ENCODE measurements at places on chromosomes 16 and 17.

- DNase-seq, result no peak
Observed at GRCh38 chr17:74272731-74273201, 1.3 kb upstream of the DNAI2 start.

GRCh38 chr17:58121925-58122324 is 26.3 kb upstream of the OR4D1 start:
- no peak for DNase-seq

GRCh38 chr16:69365901-69366300 is 14.3 kb upstream of the TMED6 start:
- no peak for DNase-seq

- no peak for DNase-seq
Observed at GRCh38 chr17:17132746-17133145, 73.4 kb downstream of the PLD6 start.

GRCh38 chr16:15487336-15488284 is 53.2 kb downstream of the BMERB1 start:
- DNase-seq, result no peak

GRCh38 chr16:48310908-48311641 is 63.7 kb upstream of the ABCC11 start:
- no peak for DNase-seq

- DNase-seq, result peak; percentile 95
Observed at GRCh38 chr17:18257982-18258355, 569 bp downstream of the FLII start.

GRCh38 chr17:46158323-46159296 is 34.6 kb downstream of the KANSL1 start:
- no peak for DNase-seq

DNA sequence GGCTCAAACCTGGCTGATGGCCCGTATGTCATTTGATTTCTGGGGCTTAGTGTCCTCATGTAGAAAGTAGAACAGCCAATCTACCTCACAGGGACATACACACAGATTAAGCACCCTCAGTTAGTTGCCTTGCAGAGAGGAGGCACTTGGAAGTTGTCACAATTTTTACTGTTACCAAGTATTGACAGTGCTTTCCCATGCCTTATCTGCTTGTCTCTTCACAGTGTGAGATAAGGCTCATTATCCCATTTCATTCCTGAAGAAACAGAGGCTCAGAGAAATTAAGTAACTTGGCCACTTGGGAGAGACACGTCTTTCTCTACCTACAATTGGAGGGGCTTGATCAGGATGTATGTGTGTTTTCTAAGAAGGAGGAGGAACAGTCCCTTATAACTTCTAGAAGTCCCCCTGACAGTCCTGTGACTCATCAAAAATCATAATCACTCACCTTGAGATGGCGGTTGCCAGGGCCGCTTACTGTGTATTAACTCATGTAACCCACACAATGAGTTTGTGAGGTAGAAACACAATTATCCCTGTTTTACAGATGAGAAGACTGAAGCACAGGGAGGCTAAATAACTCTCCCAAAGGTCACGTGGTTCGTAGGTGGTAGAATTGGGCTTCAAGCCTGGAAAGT is 56.9 kb upstream of the LHX1 start:
- no peak for DNase-seq

- DNase-seq, result no peak
Observed at GRCh38 chr16:24232936-24233335, 23.2 kb upstream of the CACNG3 start.

DNA sequence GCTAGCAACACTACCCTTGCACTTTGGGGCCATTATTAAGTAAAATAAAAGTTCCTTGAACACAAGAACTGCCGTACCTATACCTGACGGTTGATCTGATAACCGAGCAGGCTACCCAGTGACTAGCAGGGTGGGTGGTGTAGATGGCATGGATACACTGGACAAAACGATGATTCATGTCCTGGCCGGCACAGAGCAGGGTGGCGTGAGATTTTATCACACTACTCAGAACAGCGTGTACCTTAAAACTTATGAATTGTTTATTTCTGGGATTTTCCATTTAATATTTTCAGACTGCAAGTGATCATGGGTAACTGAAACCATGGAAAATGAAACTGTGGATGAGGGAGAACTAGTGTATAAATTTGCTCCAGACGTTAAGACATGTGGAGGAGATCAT is 41.0 kb upstream of the MSI2 start:
- no peak for DNase-seq

GRCh38 chr17:58960068-58960467 is 146.6 kb downstream of the TRIM37 start:
- peak; percentile 62 for DNase-seq

DNA sequence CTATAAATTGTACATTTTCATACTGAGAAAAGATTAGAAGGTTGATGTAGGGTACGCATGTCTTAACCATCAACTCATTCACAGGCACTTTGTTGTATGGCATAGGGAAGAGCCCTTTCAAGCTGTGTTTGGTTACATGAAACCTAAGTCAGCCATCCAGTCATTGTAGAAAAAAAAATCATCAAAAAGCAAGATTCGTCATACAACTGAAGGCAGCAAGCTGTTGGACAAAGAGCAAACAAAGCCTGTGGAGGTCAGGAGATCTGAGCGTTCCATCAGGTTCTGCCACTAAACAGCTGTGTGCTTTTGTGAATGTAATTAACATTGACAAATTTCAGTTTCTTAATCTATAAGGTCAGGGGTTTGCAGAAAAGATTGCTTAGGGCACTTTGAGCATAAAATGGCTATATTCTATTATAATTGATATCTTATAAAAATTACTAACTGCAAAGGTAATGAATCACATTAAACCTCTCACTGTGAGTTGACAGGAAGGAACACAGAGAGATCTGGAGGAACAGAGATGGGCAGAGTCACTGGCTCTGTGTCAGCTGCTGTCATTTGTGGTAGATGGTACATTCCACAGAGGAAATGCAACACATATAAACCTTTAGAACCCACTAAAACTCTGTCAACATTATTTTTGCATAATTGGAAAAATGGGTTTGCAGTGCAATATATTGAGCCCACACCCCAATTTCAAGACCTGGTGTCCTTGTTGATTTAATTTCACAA is 66.3 kb upstream of the MYOCD start:
- DNase-seq, result no peak

DNA sequence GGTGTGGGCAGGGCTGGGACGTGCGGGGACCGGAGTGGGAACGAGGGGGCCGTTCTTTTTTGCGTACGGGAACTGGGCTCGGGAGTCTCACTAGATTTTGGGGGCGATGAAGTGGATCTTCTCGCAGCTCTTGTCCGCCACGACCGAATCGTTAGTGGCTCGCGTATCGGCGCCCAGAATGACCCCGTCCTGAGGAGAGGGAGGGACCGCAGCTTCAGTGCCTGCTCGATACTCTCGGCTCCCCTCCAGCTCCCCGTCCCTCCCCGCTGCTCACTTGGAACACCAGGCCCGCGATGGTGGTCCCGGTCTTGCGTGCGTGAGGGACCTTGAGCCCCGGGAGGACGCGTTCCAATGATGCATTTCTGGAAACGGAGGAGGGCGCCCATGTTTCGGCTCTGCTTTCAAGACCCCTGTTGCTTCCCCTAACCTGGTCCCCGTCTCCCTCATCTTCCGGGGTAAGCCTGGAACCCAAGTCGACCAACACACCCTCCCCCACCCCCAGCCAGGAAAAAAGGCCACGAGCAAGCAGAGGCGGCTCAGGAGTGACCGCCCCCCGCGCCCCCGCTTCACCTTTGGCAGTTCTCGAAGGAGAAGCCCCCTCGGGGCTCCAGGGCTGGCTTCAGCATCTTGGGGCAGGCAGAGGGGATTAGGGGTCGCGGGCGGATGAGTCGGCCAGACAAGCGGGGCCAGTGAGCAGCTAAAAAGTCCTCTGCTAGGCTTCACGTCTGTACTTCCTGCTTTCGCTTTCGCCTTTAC is at the start of gene PSMB10:
TSS of gene PSMB10 (minus strand) at position 727 of the 756 bp plus-strand sequence. CDS start at position 626, 101 bp downstream.
- DNase-seq, result no peak

DNA sequence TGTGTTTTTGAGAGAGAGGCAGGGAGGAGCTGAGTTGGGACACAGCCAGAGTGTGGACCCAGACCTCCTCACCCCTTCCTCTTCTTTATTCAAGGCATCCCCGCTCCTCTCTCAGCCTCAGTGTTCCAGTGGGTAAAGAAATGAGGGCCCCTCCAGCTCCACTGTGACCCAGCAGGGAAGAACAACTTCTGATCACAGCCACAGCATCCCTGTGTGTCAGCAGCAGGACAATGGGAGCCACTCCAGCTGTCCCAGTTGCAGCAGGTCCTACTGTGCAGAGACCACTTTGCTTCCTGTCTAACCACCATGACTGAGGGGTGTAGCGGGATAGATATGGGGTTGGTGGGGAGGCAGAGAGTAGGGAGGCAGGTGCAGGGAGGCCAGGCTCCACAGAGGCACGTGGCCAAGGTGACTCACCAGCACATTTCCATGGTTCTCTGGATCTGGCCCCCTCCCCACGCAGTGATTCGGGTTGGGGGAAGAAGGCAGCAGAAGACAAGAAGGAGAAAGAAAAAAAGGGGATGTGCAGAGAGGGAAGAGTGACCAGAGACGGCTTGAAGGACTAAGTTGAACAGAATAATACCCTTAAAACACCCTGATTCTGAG is 24.5 kb downstream of the PIK3R5 start:
- DNase-seq, result no peak

DNA sequence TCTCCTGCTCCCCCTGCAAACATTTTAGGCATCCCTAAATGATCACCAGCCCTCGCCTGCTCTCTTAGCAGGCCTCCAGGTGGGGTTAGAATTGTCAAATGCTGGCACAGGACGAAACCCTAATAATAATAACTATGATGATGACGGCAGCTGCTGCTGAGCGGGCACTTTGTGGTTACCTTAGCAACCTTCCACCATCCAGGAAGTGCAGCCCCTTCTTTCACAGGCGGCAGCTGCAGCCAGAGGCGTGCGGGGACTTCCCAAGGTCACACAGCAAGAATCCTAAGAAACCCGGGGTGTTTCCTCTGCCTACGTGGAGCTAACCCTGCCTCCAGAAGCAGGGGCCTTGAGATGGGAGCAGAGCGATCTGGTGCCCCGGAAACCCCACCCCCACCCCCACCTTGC is 22.4 kb upstream of the EIF1 start:
- DNase-seq, result peak; percentile 41

DNA sequence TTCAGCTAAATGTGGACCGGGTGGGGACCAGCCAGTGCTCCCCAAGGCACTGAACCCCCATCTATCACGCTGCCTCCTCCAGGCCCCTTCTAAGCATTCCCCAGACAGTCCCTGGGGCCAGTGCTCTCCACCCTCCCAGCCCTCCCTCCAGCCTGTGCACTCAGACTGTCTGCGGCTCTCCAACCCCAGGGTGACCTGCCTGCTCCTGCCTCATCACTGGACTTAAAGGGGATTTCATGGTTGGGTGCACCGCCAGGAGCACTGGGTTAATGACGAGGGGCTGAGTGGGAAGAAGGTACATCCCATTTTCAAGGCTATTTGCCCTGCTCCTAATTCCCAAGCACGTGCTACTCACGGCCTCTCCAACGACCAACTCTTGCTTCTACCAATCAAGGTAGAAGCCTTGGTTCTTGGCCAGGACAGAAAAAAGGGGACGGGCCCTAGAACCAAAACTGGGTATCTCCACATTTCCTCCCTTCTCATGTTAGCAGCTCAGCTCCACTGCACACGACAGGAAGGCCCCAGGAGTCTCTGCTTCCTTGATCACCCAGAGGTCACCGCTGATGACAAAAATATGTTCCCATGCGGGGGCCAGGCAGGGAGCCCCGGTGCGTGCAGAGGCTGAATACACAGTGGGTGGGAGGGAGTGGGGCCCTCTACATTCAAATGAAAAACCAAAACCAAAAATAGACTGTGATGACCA is 3.5 kb upstream of the ABR start:
- DNase-seq, result peak; percentile 55

DNA sequence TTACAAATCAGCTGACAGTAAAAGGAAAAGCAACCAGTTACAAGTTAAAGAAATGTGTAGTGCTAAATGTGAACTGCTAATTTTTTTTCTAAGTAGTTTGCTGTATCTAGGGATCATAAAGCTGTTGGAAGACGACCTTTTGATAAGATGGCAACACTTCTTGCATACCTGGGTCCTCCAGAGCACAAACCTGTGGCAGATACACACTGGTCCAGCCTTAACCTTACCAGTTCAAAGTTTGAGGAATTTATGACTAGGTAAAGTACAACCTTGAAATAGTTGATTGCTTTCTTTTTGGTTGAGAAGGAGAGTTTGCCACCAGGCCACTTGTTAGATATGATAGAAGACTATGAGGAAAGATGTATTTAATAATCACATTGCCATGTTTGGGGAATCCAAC is 35.4 kb downstream of the OMG start:
- no peak for DNase-seq

DNA sequence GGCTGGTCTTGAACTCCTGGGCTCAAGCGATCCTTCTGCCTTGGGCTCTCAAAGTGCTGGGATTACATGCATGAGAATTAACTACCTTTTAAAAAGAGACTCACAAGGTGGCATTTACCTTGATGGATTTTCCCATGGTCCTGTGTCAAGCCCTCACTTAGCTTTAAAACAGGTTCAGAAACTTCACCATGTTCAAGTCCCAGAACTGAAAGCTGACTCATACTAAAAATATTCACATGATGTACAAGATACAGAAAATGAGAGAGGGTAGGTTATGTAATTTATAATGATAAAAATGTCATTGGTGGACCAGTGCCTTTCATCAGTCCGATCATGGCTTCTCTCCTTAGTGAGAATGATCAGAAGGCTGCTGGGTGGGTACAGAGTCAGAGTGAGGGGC is 4.3 kb upstream of the AKAP1 start:
- no peak for DNase-seq

- DNase-seq, result peak; percentile 89
Observed at GRCh38 chr17:65055708-65056638, 567 bp downstream of the GNA13 start.

DNA sequence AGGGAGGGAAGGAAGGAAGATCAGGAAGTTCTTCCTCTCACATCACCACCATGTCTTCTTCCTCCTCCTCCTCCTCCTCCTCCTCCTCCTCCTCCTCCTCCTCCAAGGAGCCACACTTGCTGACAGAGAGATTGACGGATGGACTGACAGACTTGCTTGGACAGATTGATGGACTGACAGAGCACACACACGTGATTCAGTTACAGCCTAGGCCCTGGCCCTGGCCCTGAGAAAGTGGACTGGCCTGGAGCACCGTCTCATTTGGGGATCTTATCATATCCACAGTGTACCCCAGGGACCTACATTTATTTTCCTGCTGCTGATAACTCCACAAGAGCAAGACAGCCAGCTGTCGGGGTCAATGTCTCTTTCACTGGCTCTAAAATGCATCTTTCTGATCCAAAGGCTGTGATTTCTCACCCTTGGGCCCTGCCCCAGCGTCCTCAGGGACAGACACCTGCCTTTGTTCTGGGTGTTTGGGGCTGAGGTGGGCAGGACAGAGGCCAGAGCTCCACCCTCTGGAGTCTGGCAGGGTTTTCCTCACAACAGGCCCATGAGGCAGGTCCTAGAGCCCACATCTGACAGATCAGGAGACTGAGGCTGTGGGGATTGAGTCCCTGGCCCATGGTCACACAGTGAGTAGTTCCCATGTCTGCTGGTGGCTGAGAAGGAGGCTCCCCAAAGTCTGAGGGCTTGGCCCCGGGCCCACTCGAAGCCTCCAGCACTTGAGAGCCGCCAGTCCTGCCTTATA is 2.3 kb upstream of the P2RX1 start:
- no peak for DNase-seq

- no peak for DNase-seq
Observed at GRCh38 chr16:25094596-25094995, 16.9 kb upstream of the LCMT1 start.

GRCh38 chr16:55605754-55606336 is 39.4 kb downstream of the CAPNS2 start:
- DNase-seq, result no peak

GRCh38 chr16:89378947-89379771 is 111.2 kb downstream of the ANKRD11 start:
- DNase-seq, result no peak

GRCh38 chr17:35377706-35378105 is 4.3 kb upstream of the SLFN11 start:
- DNase-seq, result peak; percentile 46

GRCh38 chr16:10579965-10580882 is at the start of gene EMP2:
Gene EMP2 (minus strand): TSS chr16:10580598. CDS start chr16:10547617, 32,981 bp downstream.
- peak; percentile 48 for DNase-seq
